ENCODE measurements at places on chromosomes 3 and 15.

GRCh38 chr3:149352556-149352955 is 19.1 kb upstream of the TM4SF18 start:
- peak; percentile 56 for DNase-seq

DNA sequence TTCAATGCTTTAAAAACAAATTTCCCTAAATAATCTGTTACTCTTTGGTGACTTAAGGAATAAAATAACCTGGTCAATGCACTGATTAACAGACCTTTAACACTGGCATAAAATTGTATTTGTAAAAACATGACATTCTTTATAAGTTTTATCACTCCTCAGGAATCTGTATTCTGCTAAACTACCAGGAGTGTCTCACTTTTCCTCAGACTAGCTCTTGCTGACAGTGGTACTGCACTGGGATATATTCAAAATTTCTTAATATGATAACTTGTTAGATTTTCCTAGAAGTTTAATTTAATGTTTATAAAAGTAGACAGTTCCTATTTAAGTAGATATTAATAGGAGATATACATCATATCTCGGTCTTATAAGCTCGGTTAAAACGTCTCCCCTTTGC is 363.4 kb upstream of the ARHGEF26 start:
- no peak for DNase-seq

GRCh38 chr3:137988152-137988551 is 21.8 kb upstream of the CLDN18 start:
- DNase-seq = no peak

DNA sequence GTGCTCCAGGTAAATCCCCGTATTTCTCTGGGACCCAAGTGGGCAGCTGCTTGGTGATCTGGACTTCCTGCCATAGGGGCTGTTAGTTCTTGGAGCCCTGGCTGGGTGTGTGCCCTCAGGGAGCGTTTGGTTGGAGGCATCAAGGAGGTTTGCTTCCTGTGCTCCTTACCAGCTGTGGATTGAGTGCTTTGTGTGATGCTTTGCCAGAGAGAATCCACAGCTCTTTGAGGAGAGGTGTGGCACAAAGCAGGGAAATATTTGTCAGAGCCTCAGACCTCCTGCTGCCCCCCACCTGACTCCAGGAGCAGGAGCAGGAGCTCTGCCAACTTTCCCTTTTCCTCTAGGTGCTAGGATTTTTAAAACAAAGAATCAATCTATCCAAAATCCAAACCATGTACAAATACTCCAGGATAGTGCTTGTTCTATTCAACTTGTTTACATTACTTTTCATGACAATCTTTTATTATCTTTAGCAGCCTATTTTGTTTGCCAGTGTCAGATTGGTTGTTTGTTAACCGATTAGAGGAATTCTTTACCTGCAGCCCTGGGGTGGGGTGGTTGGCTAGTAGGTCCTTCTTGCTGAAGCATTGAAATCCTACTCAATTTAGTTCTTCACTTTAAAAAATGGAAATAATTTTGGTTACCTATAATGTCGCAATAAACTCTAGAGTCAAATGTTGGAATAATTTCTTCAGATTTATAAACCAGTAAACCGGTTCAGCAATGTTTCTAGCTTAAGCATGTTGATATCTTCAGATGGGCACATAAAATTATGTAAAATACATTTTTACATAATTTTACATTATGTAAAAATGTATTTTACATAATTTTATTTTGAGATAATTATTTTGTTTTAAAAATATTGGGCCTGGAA is 2.5 kb downstream of the CTDSPL start:
- no peak for DNase-seq

DNA sequence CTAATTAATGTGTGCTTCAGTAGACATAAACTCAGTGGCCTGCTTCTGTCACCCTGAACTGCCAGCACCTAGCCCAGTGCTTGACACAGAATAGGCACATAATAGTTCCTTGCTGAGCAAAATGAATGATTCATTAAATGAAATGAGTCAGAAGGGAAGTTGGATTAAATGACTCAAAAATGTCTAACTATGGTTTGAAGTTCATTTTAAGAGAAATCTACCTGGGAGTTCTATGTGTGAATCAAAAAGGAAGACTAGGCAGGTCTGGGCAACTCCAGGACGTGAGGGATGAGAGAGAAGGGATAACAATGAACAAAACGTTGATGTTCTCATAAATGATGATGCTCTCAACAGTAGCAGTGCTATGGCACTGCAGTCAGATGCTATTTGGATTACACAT is 175.0 kb downstream of the CFAP20DC start:
- DNase-seq = no peak

GRCh38 chr3:40407611-40408010 is 20.6 kb downstream of the ENTPD3 start:
- no peak for DNase-seq

DNA sequence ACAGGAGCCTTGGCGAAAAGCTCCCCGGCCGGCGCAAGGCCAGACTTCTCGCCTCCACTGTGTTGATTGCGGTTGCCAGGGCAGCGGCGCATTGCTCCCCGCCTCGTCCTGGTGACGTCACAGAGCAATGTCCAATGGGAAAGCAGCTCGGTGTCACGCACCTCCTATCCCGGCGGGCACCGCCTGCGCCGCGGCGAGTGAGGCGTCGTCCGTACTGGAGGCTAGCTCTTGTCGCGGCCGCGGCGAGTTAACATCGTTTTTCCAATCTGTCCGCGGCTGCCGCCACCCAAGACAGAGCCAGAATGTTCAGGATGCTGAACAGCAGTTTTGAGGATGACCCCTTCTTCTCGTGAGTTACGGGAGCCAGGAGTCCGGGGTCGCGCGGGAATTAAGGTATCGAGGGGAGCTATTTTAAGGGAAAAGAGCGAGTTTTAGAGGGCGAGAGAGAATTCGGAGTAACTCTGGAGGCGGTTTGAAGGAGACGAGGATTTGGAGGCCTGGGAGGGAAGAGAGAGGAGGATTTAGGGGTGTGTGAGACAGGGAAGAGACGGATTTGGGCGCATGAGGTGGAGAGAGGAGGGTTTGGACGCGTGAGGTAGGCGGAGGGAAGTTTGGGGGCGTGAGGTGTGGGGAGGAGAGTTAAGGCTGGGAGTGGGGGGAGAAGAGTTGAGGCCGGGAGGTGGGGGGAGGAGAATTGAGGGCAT is at the start of gene MLF1:
Gene MLF1 (plus strand): TSS at position 196 of the 704 bp plus-strand sequence. CDS start 107 bp downstream, at position 303.
- DNase-seq = peak; percentile 99

GRCh38 chr3:150286390-150287147 is 121.5 kb upstream of the TSC22D2 start:
- no peak for DNase-seq

- DNase-seq = no peak
Measured at GRCh38 chr3:147387885-147388699, 18.3 kb downstream of the ZIC4 start.

- DNase-seq = no peak
Measured at GRCh38 chr3:45128950-45129349, 17.2 kb downstream of the CDCP1 start.

GRCh38 chr3:182330646-182331045 is 462.7 kb upstream of the ATP11B start:
- DNase-seq = no peak

GRCh38 chr3:24450160-24450907 is 44.3 kb downstream of the THRB start:
- no peak for DNase-seq

DNA sequence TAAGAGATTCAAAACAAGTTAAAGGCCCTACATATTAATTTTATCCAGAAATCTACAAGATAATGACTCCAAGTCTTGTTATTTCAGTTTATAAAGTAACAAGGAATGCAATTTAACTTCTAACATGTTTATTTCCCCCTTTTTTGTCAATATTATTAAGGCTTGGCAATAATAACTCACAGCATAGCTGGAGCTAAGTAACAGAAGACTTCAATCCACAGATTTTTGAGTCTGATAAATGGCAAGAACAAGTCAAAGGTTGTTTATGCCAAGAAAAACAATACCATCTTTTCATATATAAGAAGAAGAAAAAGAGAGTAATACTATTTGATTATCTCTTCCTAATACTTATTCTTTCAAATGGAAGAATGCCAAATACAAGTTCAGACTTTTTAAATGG is 631.0 kb upstream of the CCDC54 start:
- DNase-seq = no peak

- DNase-seq = no peak
Measured at GRCh38 chr3:20669675-20670074, 483.7 kb upstream of the SGO1 start.

- DNase-seq = no peak
Measured at GRCh38 chr15:67824976-67825880, at the start of gene SKOR1. SKOR1 (plus strand) TSS chr15:67825509; CDS start chr15:67825603, 94 bp downstream.

DNA sequence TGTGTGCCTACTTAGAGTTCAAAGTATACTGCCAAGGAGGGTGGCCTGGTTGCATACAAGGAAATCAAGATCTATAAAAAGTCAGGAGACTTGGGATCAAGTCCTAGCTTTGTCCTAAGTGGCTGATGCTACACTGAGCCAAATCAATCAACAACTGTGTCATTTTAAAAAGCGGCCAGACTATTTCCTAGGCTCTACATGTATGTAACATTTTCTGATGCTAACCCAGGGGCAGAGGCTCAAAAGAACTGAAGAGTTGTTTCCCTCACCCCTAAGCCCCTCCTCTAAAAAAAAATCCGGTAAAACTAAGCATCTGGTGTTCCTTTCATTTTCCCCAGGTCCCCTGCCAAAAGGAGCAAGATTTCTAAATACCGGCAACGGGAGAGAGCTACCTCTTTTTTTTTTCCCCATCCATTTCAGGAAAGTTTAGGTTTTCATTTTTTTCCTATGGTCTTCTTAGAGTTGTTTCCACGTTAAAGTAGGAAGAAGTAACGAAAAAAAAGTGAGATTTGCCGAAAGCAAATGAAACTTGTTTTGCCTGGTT is 18.8 kb upstream of the CHD2 start:
- no peak for DNase-seq

GRCh38 chr3:47867451-47868044 is 64.6 kb downstream of the DHX30 start:
- no peak for DNase-seq

DNA sequence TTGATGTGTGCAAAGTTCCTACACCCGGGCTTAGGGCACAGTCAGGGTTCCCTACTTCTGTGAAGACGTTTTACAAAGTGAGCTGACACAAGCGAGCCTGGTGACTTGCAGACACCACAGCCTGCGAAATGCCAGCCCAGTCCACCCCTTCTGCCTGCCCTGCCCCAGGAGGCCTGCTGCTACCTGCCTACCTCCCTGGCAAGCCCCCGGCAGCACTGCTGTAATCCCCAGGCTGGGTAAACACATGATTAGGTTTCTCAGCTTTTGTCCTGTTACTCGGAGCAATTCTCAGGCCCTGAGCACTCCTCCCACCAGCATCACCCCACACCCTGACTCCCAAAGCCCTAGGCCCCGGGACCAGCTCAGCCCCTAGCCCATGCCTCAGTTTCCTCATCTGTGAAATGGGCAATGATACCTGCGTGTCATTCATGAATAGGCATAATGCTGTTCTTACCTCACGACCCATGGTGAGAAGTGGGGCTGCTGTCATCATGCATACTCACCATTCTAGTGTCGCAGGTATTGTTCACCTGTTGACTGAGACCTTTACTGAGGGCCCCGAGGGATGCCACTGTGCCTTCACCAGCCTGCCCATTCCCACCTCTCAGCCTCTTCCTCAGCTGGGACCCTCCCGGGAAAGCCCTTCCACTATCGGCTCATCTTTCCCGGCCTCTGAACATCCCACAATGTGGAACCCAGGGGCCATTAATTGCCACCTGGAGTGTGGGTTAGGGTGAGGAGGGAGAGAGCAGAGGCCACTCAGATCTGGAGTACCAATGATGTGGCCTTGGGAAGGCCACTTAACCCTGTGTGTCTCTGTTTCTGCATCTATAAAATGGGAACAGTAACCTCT is 31.5 kb upstream of the SLC6A6 start:
- no peak for DNase-seq

- DNase-seq = no peak
Measured at GRCh38 chr3:145531548-145531947, 629.4 kb downstream of the PLOD2 start.

DNA sequence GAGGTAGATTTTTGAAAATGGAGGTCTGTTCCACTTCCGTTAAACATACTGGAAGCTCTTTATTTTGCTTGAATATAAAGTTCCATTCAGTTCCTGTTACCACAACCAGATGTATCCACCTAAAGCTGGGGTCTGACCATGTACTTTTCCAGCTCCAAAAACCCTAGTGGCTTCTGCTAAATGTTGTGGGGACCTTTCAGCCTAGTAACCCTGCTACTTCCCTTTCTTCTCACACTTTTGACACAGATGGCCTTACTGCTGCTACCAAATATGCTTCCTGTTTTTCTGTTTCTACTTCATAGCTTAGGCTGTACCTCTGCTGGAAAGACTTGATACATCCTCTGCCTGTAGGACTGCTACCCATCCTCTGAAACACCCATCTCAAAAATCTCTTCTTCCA is 87.8 kb downstream of the COL6A6 start:
- no peak for DNase-seq

DNA sequence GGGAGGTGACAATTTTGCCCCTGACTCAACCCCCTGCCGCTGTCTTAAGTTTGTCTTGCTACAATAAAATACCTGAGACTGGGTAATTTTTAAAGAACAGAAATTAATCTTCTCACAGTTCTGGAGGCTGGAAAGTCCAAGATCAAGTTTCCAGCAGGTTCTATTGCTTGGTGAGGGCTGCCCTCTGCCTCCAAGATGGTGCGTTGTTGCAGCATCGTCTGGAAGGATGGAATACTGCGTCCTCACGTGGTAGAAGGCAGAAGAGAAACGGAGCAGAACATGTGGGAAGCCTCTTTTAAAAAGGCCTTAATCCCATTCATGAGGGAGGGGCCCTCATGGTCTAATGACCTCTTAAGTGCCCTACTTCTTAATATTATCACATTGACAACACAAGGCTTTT is 87.3 kb upstream of the SNTN start:
- DNase-seq = no peak

- no peak for DNase-seq
Measured at GRCh38 chr3:33377931-33378330, 62.3 kb downstream of the UBP1 start.

GRCh38 chr15:68471541-68471940 is 39.6 kb upstream of the ITGA11 start:
- DNase-seq = no peak

GRCh38 chr3:188180114-188180513 is 26.2 kb downstream of the LPP start:
- DNase-seq = no peak

- no peak for DNase-seq
Measured at GRCh38 chr3:152300029-152300731, 31.5 kb downstream of the MBNL1 start.

GRCh38 chr3:147406028-147406931 is at the start of gene ZIC4:
ZIC4 (minus strand) TSS chr3:147406543; CDS start chr3:147402797, 3,746 bp downstream.
- DNase-seq = no peak

GRCh38 chr15:27328608-27329007 is 357.6 kb downstream of the GABRG3 start:
- no peak for DNase-seq

- no peak for DNase-seq
Measured at GRCh38 chr15:81330366-81331090, 6.6 kb upstream of the STARD5 start.

DNA sequence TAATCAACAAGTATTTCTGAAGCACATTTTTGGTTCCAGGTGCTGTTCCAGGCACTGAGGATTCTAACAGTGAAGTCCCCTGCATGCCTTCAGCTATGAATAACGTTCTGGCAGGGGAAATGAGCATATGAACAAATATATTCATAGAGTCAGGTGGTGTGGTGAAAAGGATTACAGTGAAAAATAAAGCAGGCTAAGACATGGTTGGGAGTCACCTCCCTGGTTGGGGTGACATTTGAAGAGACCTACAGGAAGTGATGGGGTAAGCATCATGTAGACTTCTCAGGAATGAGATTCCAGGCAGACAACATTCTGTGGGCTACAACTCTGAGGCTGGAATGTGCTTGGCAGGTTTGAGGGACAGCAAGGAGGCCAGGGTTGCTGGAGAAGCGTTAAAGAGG is 15.0 kb downstream of the FRMD4B start:
- DNase-seq = no peak

- DNase-seq = no peak
Measured at GRCh38 chr3:16086690-16087089, 87.8 kb upstream of the GALNT15 start.
